ENCODE measurements at places on chromosomes 5 and 9.

DNA sequence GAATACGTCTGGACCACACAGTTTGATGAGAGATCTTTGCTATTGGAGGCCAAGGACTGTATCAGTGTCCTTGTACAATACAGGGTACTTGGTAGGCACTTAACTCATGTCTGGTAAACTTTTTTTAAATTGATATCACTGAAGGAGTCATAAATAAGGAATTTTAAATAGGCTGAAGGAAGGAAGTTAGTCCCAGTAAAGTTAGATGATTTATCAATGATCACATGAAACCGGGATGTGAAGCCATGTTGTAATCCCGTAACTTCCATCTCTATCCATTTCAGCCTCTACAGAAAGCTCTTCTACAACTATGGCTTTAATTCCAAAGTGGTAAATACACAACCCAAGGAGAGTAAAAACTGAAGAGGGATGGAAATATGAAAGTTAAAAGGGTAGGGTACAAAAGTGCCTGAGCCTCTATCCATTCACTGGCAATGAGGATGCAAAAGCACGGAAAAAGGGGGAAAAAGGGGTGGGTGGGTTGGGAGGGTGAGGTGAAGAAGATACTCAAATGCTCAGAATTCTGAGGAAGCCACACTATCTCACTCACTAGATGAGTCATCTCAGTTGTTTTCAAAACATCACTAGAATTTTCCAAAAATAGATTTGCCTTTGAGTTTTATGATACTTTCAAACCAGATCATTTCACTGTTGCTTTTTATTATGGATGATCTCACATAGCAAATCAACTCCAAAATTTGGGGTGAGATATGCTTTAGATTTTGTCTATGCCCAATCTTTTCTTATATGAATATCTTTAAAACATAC is 1053.5 kb downstream of the NR2F1-AS1 start:
- no peak for DNase-seq

- DNase-seq = no peak
Observed at GRCh38 chr9:132673355-132673754, 3.1 kb downstream of the GTF3C4 start.

DNA sequence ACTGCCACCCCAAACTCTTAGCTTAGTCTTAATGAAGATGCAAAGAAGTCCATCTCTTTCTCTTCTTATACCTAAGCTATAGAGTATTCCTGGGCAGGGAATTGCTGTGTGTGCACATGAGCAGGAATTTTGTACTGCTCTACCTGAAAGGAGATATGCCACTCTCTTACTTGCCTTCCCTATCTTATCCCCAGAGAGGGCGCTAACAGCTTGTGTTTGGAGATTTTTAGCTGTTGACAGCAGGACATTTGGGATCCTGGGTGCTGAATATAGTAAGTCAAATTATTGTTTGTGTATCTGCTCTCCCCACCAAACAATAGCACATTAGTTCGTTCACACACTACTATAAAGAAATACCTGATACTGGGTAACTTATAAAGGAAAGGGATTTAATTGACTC is 159.5 kb downstream of the GABRG2 start:
- DNase-seq = no peak

DNA sequence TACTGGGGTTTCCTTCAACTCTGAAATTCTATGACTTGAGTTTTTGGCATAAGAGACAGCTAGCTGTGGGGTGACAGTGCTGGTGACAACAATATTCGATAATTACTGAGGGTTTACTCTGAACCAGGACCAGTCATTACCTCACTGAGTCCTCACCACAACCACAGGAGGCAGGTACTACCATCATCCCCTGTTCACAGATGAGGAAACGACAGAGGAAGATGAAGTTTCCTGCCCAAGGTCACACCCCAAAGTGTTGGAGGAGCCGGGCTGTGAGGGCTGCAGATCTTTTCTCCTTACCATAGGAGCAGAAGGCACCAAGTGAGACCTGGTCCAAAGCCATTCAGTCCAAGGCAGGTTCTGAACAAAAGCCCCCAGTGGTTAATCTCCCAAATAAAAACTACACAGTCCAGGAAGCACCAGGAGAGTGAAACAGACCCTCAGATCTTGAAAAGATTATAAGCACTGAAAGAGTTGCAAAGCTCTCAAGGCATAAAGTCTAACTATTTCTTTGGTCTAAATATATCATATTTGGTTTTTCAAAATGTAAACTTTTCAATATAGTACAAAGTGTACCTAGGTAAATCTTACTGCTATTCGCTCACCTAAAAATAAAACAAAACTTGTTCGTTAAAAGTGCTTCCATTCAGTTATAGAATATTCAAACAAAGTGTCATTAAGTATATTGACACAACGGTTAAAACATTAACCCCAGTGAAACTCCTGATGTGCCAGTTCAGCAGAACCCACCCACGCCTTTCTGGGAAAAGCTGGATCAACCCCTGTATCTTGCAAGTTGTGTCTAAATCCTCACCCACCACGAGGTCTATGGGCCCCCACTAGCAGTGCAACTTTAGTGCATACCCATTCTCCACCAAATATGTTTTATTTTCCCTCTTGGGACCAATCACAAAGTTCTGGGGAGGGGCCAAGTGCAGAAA is 82.6 kb upstream of the EQTN start:
- no peak for DNase-seq

- no peak for DNase-seq
Observed at GRCh38 chr5:150763023-150763769, 4.4 kb upstream of the DCTN4 start.

- DNase-seq = no peak
Observed at GRCh38 chr9:106862110-106862820, 701 bp upstream of the ZNF462 start.

- no peak for DNase-seq
Observed at GRCh38 chr9:112059145-112059965, 115.7 kb downstream of the SUSD1 start.

DNA sequence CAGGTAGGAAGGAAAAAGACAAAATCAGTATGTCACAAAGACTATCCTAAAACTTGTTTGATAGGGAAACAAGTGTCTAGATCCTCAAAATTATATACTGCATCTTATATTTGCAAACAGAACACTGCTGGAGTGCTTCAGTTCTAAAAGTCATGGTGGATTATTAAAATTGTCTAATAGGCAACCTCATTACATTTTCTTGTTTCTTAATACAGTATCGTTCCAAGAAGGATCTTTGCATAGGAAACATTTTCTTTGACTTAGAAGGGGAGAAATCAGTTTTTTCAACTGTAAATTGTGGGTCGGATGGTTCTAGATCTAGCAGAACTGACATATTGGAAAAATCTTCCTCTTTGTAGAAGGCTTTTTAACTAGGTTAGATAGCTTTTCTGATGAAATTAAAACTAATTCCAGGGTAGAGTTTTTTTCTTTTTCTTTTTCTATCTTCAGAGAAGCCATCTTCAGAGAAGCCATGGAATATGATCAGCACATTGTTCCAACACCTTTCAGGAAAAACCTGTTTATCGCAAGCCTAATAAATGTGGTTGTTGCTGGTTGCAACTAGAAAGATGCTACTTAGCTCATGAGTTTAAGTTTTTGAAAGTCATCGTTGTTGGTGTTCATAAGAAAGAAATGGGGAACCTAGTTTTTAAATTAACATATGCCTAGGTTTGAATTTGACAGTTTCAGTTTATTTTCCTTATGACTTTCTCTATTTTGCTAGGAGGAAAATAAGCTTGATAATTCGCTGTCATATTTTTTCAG is 7.4 kb downstream of the CPEB4 start:
- DNase-seq = no peak

DNA sequence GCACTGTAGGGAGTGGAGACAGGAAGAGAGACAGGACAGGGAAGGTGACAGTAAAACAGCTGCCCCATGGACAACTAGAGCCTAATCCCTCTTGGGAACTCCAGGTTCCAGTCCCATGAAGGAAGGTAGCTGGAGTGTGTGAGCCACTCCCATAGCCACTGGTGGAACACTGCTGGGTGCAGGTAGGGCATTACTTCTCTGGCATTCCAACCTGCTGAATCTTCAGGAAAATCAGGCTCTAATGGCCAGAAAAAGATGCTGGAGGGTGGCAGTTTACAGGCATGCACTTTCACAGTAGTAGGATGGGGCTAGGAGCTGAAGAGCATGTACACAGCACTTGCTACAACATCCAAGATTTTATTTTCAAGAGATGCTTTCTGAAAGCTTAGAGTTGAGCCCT is 259.4 kb downstream of the AUH start:
- no peak for DNase-seq

DNA sequence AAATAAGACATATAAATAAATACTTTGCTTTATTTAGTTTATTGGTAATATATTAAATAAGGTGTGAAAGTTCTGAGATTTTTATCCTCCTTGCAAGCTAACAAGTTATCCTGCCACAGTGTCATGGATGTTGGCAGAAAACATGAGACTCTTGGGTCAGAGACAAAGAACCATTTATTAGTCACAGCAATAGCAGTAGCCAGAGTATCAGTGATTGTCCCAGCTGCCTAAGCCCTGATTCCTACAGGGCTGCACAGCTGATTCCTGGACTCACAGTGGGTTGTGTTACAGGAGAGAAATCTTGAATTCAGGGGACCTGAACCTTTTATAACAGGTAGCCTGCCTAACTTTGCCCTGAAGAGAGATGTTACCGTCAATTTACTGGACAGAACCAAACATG is 304.5 kb upstream of the ZNF608 start:
- DNase-seq = no peak
